ENCODE measurements at places on chromosomes 1 and 21.

GRCh38 chr1:2449636-2450454 lies 26.2 kb upstream of the PLCH2 start:
- H3K4me3 ChIP-seq = no peak overlapping the region
- no peak overlapping the region for H3K27ac ChIP-seq
- H3K4me1 ChIP-seq = no peaks in the 10 kb centered on the region
- DNase-seq = no peak
- H3K27me3 ChIP-seq = no peaks in the 10 kb centered on the region

DNA sequence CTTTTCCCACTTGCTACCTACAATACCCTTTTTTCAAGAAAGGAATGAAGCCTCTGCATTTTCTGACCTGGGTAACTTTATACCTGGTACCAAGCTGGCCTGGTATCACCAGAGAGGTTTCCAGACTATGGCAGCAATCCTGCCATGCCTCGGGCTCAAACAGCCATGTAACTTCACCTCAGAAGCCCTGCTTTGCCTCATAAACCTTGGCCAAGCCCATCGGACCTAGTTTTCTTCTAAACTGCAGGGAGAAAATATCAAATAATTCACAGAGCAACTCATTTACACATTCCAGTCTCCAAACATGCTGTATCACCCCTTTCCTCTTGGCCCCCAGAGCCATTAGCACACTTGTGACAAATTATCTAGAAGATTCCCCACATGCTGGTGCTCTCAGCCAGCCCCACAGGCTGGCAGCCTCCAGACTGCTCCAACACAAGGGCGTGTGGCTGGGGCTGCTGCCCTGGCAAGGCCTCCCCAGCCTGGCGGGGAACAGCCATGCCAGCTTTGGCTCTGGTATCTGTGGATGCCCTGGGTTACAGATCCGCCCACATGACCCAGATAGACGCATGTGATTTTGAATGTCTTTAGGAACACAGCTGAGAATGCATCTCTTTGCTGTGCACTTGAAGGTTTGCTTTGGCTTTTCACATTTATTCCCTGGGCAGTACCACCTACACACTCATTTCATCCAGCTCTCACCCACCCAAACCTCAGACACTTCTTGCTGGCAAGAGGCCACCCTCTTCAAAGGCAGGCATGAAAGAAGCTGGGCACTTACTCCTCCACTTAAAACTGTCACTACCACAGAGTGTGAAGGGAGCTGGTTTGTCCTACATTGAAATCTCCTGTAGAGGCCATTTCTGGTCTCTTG lies 70.0 kb upstream of the BCAR3 start:
- H3K4me3 ChIP-seq = no peak overlapping the region
- no peaks in the 10 kb centered on the region for H3K27me3 ChIP-seq

DNA sequence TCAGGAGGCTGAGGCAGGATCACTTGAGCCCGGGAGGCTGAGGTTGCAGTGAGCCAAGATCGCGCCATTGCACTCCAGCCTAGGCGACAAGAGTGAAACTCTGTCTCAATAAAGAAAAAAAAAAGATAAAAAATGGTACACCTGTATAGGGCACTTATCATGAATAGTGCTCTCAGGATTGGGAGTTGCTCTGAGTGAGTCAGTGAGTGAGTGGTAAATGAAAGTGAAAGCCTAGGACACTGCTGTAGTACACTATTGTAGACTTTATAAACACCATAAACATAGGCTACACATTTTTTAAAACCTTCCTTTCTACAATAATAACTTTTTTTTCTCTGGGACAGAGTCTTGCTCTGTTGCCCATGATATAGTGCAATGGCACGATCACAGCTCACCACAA lies 16.8 kb downstream of the PHTF1 start:
- no peaks in the 10 kb centered on the region for H3K4me1 ChIP-seq
- no peak overlapping the region for H3K27ac ChIP-seq
- no peaks in the 10 kb centered on the region for H3K36me3 ChIP-seq
- DNase-seq = no peak

DNA sequence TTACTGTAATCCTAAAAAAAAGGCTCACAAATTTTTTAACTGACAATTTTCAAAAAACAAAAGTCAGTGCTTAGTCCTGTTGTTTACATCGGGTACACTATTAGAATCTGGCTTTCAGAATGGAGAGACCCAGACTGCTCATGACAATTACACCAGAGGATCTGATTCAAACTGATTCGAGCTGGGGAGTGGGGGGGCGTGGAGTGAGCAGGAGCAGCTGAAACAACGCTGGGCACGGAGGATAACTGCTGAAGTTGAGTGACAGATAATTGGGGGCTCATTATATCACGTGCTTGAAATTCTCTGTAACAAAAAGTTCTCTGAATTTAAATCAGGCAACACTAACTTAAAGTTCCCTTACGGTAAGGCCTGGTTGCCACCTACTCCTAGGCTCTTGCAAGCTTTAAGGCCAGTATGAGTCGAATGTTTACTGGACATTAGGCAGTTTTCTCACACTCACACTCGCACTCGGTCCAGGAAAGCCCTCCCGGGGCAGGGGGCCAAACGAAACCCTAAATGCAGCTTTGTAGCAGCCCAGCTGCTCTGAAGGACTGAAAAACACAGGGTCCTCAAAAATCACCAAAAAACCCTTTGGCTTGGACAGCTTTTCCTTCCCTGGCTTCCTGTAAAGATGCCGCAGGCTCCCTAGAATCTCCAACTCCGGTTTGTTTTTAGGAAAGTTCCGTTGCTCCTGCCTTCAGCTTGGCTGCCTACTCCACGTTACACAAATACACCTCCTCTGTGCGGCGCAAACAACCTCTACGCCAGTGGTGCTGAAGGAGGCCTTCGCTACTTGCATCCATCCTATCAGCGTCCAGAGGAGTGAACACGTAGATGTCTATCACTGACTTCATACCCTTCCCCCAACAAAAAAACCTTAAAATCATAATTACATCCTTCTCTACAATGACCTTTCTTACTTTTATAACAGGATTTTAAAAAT lies 42.9 kb downstream of the CAPZB start:
- peak overlapping the region; percentile 68 for H3K27ac ChIP-seq
- no peak overlapping the region for H3K4me3 ChIP-seq
- peaks cover 12% of the 10 kb centered on the region for H3K4me1 ChIP-seq
- no peaks in the 10 kb centered on the region for H3K27me3 ChIP-seq
- no peak for DNase-seq

GRCh38 chr1:41533731-41534080 lies 49.2 kb upstream of the EDN2 start:
- H3K27ac ChIP-seq = no peak overlapping the region
- no peaks in the 10 kb centered on the region for H3K27me3 ChIP-seq
- H3K36me3 ChIP-seq = no peaks in the 10 kb centered on the region
- no peak for DNase-seq

DNA sequence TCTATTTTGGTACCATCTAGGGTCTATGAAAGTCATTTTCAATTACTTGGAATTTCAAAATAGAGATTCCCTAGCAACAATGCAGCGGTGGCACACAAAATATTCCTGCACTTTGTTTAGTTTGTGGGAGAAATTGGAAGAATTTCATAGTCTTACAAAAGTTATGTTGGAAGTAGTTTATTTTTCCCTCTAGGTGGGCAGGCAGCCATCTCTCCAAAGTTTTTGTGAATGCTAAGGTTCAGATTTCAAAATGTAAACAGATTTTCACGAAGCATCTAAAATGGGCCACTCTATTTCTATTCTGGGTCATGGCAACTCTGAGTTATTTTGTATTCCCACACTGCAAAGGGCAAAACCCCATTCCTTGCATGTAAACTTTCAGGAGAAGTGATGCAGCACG lies 8.0 kb downstream of the SMCP start:
- no peak overlapping the region for H3K27ac ChIP-seq
- DNase-seq = no peak
- no peaks in the 10 kb centered on the region for H3K27me3 ChIP-seq
- no peaks in the 10 kb centered on the region for H3K36me3 ChIP-seq

DNA sequence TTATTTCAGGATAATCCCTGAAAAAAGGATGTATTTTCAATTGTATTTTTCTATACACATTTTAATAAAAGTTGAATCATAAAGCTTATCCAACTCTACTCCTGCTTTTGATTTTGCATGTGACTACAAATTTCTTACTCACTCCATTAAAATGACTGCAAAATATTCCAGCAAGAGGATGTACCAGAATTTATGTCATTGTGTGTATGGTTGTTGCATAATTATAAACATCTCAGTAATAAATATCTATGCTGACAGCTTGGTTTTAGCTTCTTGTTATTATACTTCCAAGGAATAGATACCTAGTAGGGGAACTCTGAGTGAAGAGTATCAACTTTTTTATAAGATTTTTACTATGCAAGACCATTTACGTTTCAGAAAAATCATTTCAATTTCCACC lies 463.2 kb upstream of the RUNX1 start:
- H3K27ac ChIP-seq = no peak overlapping the region
- H3K27me3 ChIP-seq = no peaks in the 10 kb centered on the region
- H3K4me3 ChIP-seq = no peak overlapping the region
- H3K36me3 ChIP-seq = no peaks in the 10 kb centered on the region
- H3K4me1 ChIP-seq = no peaks in the 10 kb centered on the region

DNA sequence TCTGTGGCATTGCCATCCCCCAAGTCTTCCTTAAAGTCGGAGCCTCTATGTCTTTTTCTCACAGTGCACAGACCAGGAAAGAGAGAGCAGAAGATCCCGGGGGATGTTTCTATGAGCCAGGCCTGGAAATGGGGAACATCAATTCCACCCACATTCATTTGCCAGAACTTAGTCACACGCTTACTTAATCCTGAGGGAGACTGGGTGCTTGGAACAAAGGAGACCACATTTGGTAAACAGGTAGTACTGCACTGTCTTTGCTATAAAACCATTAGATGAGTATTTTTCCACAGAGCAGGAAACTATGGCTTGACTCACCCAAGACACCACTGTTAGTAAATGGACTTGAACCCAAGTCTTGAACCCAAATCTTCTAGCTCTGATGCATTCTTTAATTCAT lies 60.7 kb upstream of the CTTNBP2NL start:
- H3K36me3 ChIP-seq = no peaks in the 10 kb centered on the region
- no peaks in the 10 kb centered on the region for H3K27me3 ChIP-seq
- no peaks in the 10 kb centered on the region for H3K4me1 ChIP-seq

DNA sequence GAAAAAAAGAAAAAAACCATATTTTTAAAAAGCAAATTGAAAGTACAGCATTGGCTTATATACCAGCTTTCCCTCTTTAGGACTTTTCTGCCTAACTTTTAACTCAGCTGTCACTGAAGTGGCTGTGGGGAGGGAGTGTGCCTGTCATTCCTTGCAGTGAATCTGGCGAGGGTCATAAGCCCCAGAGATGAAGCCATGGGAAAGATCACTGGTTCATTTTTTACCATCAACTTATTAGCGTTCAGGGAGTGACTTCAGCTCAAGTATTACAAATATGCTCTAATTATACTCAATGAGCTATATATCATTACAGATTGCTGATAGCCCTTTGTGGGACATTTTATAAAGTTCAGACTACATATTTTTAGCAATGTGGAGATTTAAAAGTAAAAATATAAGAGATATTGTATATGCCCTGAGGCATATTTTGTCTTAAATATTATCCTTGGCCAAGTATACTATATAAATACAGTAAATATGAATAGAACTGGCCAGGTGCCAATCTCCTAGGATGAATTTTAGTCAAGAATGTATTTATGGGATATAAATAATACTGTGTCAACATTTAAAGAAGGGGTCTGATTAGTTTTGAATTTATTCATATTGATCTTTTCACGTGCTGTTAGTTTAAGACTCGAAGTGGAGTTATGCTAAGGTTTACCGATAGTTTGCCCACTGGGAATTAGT lies 4.4 kb downstream of the TGFB2 start:
- H3K4me3 ChIP-seq = peak overlapping the region; percentile 92

DNA sequence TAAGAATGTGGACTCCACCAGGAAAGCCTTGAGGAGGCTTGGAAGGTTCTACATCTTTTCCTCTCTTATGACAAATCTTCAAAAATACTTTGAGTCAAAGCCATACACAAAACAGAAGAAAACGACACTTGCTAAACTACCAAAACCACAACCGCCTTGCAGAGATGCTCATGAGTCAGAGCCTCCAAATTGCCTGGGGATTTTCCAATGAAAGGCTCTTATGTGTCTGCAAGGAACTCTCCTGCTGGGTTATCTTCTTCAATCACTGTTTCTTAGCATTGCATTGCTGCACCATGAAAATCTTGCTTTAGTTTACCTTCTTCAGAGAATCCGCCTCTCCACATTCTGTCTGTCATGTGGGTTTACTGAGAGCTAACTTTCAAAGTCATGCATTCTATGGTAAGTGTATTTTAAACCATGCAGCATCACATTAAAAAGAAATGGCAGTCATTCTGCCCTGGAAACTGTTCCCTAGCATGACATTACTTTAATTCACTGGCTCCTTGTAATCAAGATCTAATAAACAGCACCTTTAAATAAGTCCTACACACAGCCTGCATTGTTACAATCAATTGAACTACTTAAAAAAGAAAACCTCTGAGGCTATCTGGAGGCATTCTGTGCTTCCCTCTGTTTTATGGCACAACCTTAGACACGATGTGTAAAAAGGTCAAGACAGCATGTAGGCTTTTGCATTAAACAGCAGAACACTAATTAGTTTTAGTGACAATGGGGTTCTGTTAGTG lies 210.0 kb upstream of the FOXD3 start:
- no peaks in the 10 kb centered on the region for H3K27me3 ChIP-seq
- no peaks in the 10 kb centered on the region for H3K4me1 ChIP-seq
- H3K36me3 ChIP-seq = no peaks in the 10 kb centered on the region
- no peak for DNase-seq
- H3K4me3 ChIP-seq = no peak overlapping the region

DNA sequence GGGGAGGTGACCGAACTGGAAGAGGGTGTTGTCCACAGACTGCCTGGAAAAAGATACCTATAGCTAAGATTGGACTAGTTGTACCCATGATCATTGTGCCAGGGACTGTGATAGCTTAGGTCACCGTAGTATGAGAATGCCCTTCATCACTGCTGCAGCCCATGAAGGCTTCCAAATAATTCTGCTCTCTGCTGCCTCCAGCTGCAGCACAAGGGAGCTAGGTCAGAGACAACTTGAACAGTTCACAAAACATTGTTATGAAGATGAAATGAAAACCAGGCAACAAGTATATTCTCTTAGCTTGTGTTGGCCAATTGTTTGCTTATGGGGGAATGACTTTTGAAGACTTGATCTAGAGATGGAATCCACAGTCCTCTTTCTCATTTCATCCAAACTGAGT lies 246.7 kb downstream of the MRPL39 start:
- no peak overlapping the region for H3K27ac ChIP-seq
- H3K4me1 ChIP-seq = no peaks in the 10 kb centered on the region
- H3K4me3 ChIP-seq = no peak overlapping the region
- DNase-seq = no peak
- no peaks in the 10 kb centered on the region for H3K27me3 ChIP-seq

- peak overlapping the region; percentile 83 for H3K4me3 ChIP-seq
- peaks cover 7% of the 10 kb centered on the region for H3K4me1 ChIP-seq
- peak overlapping the region; percentile 99 for H3K27ac ChIP-seq
These were observed 26.4 kb downstream of the SORT1 start for GRCh38 chr1:109371341-109371739.

- no peaks in the 10 kb centered on the region for H3K27me3 ChIP-seq
- no peak for DNase-seq
- H3K27ac ChIP-seq = no peak overlapping the region
- no peaks in the 10 kb centered on the region for H3K36me3 ChIP-seq
- H3K4me3 ChIP-seq = no peak overlapping the region
These were observed 167.1 kb upstream of the DAB1 start for GRCh38 chr1:57590978-57591377.

Measured in aorta (tissue), 5 donors.